Sigmoid colon (tissue), 7 donors: ENCODE measurements at places on chromosomes 1 and 21.
A peak's percentile ranks its signal among the peaks of the same experiment; 100 is the strongest.

DNA sequence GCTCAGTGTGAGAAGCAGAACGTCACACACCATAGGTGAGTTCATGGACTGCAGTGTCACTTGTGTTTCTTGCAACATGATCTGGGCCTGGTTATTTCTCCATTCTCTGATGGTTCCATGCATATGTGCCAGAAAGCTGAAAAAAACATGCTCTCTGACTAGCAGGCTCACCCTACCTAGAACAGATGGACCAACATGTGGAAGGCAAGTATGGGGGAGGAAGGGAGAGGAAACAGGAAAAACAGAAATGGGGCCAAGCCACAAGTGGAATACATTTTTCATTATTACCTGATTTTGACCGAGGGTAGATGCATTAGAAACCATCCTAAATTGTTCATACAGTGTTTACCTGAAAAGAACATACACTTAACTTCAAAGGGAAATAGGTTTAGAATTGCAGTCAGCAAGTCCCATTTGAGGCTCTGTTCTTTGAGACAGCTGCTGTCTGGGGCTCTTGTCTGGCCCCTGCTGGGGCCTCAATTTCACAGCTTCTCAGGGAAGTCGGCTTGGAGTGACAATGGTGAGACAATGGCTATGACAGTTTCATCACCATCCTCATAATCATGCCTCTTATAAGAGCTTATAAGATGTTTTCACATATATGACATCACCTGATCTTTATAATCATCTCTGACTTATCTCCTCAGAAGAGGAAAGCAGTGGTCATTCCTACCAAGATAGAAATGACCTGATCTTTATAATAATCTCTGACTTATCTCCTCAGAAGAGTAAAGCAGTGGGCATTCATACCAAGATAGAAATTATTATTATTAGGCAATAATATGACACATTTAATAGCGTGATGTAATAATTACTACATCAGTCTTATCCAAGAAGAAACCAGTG lies 327.3 kb downstream of the SIPA1L2 start:
- DNase-seq = no peak

- DNase-seq = peak; percentile 53
These were observed 22.1 kb downstream of the PTPRU start for GRCh38 chr1:29258189-29258975.

GRCh38 chr1:206923009-206923960 lies 1.5 kb upstream of the FCMR start:
- no peak for DNase-seq

DNA sequence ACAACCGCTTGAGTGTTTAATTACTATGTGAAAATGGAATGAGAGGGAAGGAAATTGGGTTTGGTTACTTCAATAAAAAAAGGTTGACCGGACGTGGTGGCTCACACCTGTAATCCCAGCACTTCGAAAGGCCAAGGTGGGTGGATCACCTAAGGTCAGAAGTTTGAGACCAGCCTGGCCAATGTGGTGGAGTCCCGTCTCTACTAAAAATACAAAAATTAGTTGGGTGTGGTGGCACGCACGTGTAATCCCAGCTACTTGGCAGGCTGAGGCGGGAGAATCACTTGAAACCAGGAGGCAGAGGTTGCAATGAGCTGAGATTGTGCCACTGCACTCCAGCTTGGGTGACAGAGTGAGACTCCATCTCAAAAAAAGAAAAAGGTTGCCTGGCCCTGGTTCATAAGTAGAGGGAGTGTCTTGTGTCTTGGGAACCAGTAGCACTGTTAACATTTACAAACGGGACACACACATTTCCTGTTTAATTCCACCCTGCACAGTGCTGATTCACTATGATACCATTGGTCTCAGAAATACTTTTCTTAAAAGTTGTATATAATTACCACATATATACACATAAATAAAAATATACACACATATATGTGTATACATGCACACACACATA lies 27.6 kb upstream of the CLDN14 start:
- DNase-seq = no peak

GRCh38 chr1:118636004-118636403 lies 352.1 kb downstream of the TBX15 start:
- no peak for DNase-seq

GRCh38 chr1:109579491-109579890 lies 31.1 kb downstream of the GNAI3 start:
- no peak for DNase-seq

DNA sequence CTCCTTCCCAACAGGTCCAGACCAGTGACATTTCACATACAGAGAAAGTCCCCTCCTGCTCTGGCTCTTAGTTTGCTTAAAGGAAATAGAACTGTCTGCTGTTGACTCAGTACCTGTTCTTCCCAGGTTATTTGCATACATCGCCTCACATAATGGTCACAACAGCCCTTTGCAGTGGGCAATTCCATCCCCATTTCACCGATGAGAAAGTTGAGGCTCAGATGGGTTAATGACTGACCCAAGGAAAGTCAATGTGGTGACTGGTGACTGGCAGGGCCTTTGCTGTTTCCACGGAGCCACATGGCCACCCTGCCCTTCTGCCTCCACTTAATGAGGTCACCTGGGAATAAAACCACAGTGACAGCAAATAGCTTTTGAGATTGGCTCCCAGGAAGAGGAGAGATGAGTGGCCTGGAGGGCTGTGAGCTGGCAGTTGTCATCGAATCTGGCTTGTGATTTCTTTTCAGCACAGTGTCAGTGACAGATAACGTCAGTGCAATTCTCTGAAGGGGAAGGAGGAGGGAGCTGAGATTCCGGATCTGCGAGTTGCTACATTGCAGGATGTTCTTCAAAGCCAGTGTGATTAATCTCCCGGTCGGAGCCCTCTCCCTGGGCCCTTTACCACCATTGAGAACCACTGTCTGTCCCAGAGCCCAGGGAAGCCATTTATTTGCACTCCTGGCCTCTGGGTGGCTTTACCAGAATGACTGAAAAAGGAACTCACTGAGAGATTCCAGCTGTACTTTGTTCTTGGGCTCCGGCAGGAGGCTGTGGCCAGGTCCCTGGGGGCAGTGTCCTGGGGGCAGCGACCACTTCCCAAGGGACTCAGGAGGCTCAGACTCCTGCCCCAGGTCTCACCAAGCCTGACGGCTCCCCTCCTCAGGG lies 117.2 kb downstream of the CNIH3 start:
- no peak for DNase-seq

DNA sequence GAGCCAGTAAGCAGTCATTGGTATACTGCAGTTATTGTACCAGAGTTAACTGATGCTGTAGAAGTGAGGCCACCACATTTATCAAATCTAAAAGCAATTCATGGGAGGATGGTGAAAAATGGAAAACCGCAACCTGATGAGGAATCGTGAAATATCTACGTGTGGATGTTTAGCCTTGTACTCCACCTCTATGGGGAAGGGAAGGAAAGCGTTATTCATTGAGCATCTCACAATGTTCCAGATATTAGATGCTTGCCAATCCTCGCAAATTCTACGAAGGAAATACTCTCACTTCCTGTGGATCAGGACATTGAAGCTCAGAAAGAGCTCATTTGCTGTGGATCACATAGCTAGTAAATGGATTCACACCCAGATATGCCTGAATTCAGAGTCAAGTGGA lies 77.3 kb downstream of the LRRC8D start:
- DNase-seq = no peak

DNA sequence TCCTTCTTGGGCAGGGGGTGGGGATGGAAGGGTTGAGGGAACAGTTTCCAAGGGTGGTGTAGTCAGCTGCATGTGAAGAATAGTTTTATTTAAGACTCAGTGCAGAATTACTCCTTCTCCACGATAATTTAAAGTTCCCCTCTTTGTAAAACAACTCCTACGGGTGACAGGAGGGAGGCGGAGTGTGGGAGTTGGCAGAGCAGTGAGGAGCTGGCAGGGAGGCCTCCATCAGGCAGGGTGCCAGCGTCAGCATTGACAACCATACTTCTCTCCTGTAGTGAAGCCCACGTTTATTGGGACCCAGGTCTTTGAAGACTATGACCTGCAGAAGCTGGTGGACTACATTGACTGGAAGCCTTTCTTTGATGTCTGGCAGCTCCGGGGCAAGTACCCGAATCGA lies 93.8 kb downstream of the MTR start:
- no peak for DNase-seq

- DNase-seq = no peak
These were observed 1.7 kb upstream of the SORT1 start for GRCh38 chr1:109399326-109399957.

DNA sequence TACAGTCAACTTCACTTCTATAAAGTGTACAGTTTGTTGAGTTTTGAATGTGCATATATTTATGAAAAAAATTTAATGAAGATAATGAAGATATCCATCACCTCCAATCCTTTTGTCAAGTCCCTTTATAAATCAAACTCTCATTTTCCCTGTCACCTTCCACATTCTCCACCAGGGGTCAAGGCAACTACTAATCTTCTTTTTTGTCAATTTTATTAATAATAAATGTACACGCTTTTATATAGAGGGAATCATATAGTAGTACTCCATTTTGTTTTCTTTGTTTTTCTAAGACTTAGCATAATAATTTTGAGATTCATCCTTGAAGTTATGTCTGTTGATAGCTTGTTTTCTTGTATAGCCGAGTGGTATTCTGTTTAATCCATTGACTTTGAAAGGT lies 1594.2 kb upstream of the PRMT6 start:
- DNase-seq = no peak
